GM12864 (cell line): ENCODE measurements at places on chromosomes 4 and X.

DNA sequence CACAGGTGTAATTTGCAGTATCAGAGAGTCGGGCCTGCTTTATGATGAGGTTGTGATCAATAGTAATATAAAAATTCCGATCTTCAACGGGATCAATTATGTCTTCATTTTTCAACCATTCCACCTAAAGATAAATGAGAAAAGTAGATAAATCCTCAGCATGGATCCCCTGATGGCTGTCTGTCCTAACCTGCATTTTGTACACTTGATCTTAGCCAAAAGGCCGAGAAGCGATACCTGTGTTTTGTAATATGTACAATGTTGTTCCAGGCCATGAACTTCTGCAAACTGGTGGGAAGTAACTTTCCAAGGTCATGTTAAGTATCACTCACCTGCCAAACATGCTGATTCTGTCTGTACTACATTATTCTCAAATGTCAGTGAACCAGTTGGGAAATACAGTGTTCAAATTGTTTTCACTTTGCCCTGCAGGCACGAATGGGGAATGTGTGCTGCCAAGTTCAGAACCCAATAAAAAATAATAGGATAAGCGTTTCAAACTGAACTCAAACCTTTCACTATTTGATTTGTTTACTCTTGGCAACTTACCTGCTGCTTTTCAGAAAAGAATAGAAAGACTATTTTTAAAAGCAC, 298.1 kb downstream of the UNC5C start:
- DNase-seq, result no peak

GRCh38 chrX:152632445-152633097, 5.1 kb upstream of the GABRQ start:
- no peak for DNase-seq

- DNase-seq, result no peak
Measured at GRCh38 chr4:76579596-76580375, 144.8 kb downstream of the SHROOM3 start.

GRCh38 chr4:98828801-98829200, 100.1 kb downstream of the EIF4E start:
- no peak for DNase-seq

GRCh38 chr4:39626261-39626660, 12.4 kb downstream of the SMIM14 start:
- peak; percentile 70 for DNase-seq

- no peak for DNase-seq
Measured at GRCh38 chrX:12779534-12779933, 11.7 kb upstream of the PRPS2 start.
